ENCODE measurements at places on chromosomes 6 and 20.
A peak's percentile ranks its signal among the peaks of the same experiment; 100 is the strongest.

GRCh38 chr6:8939615-8940014 is 504.3 kb upstream of the SLC35B3 start:
- DNase-seq = no peak

DNA sequence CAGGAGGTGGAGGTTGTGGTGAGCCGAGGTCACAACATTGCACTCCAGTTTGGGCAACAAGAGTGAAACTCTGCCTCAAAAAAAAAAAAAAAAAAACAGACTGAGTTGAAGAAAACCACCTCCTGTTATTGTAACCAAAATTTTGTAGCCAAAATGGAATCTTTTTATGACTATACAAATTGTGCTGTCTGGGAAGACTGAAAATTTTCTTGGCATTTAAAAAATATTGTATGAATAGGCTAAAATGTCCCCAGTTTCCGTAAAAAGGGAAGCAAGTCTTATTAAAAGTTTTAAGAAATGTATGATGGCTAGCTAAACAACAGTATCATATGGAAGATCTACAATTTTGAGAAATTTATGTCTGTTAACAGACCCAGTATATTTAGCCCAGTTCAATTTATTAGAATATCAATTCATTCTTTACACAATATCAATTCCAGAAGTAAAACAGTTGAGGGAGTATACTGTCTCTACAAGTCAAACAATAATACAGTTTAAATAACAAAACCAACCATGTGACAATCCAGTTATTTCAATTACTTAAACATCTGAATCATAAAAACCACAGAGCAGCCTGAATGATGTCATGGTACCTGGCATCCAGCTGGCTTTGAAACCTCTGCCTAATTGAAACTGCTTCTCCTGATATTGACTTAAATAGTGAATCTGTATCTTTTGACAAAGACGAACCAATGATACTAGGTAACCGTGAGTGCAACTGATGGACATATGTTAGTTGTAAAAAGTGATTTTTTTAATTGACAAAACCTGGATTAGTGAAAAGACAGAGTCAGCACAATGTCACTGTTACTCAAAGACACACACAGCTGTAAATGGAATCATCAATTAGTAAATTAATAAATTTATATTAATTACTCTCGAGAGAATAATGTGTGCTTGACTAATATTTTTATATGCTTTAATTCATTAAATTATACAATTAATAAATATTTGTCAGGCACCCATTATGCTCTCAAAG is 166.6 kb upstream of the MARCKS start:
- peak; percentile 87 for DNase-seq

DNA sequence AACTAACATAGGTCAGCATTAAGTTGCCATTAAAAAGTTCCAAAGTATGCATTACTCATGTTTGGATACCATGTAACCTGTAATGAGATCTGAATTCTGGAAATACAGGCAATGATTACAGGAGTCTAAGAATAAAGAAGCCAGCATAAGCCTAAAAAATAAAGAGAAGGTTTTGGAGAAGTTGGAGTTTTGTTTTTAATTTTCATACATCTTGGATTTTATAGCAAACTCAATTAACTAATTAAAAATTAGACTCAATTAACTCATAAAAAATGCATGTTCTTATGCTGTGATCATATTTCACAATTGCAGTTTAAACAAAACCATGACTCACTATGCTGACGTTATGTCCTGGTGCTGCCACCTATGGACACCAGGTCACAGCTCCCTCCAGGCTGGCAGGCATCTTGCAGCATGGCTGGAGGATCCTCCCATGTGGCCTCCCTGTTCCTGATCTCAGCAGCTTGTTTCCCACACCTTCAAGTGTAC is 648.8 kb upstream of the AGPAT4 start:
- DNase-seq = peak; percentile 72

GRCh38 chr6:104284872-104285271 is 574.8 kb downstream of the HACE1 start:
- no peak for DNase-seq

DNA sequence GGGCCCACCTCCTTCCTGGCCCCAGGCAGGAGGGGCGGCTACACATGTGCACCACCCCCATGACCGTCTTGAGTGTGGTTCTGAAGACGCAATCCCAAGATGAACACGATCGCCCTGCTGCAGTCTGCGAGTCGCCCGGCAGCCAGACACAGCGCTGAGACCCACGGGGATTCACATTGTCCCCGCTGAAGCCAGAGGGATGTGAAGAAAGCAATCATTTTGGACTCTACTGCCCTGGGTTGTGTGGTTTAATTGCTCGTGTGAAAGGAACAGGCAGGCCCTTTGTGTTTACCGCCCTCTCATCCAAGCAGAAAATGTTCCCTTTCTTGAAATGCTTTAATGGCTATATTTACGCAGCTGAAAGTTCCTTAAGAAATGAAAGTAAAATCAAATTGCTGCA is 279.5 kb downstream of the TAF4 start:
- DNase-seq = no peak

Data from fibroblast of skin of right biceps (primary cell).